ENCODE measurements at places on chromosomes 3 and 15.

DNA sequence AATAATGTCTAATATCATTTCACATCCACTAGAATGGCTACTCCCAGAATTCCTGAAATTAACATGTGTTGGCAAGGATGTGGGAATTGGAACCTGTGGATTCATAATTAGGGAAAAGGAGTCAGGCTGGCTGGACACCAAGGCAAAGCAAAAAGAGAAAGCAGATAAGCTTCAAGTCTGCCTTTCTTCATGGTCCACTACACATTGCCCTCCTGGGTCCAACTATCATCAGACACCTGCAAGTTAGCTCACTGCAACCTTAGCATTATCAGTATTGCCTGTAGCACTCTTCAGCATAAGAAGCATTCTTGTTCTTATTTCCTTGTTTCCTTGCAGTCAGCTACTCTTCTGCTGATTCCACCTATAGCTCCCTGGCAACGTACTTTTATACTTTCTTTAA is 124.3 kb downstream of the ZNF280D start:
- DNase-seq = no peak

DNA sequence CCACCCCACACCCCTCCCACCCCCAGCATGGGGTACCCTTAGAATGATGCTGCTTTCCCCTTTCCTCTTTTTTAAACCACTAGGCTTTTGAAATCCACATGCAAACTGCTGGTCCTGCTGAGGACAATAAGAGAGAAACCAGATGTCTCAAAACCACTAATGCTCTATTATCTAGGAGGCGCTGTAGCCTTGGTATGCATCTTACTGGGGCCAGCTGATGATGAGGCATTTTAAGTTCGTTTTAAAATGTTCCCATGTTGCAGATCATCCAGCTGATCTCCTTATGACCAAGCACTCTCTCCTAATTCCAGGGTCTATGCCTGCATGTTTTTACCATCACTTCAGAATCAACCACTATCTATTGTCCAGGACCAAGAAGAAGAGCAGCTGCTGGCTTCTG is 1.3 kb downstream of the NME9 start:
- DNase-seq = no peak

GRCh38 chr15:70605606-70606410 is 157.6 kb downstream of the UACA start:
- DNase-seq = peak; percentile 25

GRCh38 chr15:25849157-25849921 is 13.8 kb downstream of the ATP10A start:
- DNase-seq = no peak

- no peak for DNase-seq
Observed at GRCh38 chr3:73419942-73420341, 204.8 kb downstream of the PDZRN3 start.

GRCh38 chr15:99248000-99248715 is 1.2 kb downstream of the TTC23 start:
- no peak for DNase-seq

DNA sequence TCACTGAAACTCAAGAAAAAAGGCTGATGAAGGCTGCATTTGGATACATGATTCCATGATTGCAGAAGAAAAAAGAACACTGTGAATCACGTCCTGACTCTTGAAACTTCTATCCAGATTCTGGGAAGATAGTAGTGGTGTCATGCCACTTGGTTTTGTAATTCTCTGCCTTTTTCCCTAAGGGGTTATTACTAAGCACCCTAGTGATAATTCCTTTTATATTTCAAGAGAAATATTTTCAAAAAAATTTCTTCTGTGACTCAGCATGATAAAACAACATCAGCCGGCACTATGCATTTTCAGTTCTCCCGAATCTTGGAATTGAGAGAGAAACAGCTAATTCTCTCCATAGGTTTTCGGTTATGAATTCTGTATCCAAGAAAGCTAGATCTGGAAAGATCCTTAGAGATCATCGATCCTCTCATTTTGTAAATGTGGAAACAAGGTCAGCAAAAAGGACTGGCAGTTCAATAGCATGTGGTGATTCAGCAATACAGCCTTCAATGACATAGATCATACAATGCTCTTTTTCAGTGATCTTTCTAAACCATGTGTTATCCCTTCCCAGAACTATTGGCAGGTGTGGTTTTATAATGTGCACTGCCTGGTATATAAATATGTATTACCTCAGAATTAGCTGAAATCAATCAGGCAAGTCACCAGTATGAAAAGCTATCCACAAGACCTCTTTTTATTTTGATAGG is 42.6 kb upstream of the TP63 start:
- no peak for DNase-seq

GRCh38 chr3:155853214-155854140 is 750 bp downstream of the SLC33A1 start:
- no peak for DNase-seq

- no peak for DNase-seq
Observed at GRCh38 chr15:85361323-85361722, 19.1 kb upstream of the AKAP13 start.

DNA sequence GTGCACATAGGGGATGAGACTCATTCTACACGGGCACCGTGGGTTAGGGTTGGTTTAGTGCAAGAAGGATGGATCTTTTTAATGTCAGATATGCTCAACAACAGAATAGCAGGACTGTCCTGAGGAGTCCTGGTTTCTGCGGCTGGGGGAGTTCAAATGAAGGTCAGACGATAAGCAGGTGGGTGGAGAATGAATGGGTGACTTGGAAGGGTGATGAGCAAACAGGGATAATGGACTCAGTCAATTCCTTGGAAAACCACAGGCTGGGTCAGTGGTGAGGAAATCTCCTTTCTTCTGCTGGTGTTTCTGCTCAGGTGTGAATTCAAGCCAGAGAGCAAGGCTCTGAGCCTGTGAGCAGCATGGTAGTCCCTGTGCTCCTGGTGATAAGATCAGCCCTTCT is 59.9 kb downstream of the MESD start:
- no peak for DNase-seq

DNA sequence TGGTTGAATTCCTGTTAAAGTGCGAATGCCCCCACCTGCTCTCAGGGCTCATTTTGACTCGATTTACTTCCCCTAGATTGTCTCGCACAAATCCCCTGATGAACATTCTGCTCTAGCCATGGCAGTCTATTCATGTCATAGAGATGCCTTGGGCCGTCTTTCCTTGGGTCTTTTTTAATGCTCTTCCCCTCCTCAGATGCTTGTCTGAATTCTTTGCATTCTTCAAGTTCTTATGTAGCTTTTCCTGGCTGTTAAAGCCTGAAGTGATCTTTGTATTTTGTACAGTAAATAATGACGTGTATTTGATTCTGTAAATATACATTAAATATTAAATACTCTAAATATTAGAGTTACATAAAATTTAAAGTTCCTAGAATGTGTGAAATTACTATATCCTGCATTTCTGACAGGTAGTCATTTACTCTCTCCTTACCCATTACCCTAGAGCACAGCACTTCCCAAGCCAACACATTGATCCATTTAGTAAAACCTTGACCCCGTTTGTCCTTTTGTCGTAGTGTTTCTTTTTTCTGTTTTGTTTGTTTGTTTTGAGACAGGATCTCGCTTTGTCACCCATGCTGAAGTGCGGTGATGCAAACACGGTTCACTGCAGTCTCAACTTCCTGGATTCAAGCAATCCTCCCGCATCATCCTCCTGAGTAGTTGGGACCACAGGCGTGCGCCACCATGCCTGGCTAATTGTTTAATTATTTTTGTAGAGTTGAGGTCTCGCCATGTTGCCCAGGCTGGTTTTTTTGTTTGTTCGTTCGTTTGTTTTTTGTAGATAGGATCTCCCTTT is 47.9 kb downstream of the YEATS2 start:
- no peak for DNase-seq

- no peak for DNase-seq
Observed at GRCh38 chr3:48558493-48559134, 2.0 kb upstream of the PFKFB4 start.

DNA sequence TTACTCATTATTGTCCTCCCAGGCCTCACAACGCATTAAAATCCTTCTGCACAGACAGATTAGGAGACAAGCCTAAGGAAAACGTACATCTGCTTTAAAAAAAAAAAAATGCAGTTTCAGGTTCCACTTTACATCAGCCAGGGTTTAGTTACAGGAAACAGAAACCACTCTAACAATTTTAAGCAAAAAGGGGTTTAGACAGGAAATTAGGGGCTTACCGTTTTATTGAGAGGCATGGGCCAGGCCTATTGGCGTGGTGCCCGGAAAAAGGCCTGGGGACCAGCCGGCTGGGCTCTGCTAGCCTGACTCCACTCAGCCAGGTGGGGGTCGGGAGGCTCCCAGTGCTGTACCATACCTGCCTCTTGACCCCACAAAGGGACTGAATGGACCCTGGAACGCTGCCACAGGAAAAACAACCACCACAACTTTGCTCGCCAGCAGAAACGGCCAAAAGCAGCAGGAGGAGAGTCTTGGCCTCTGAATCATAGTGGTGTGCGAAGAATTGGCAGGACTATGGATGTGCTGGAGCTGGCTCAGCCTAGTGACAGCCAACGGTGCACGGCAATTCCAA is 124.3 kb downstream of the CHSY1 start:
- peak; percentile 52 for DNase-seq

DNA sequence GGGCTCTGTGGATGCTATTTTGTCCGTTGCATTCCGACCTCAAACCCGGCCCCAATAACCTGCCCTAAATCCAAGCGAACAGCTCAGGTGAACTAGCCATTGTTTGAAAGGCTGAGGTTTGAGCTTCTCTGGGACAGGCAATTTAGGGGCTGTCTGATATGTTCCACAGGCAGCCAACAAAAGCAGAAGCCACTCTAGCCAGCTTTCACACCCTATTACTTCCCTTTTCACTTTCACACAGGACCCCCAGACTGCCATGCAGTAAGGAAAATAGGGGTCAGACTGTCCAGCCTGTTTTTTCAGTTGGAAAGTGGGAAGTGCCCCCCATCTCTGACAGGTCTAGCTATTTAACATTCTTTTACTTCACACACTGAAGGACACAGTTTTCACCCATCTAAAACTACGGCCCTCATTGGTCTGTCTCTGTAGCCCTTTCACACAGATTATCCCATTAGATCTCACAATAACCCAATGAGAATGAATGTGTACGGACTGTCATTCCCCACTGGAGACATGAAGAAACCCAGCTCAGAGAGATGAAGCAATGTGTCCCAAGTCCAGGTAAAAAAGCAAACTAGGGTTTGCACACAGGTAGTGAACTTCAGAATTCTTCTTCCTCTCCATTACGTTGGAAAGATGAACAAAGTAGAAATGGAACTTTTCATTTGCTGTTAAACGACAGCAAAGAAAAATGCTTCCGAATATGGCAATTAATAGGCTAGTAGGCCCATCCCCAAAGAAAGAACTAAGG is 1.9 kb downstream of the CCDC12 start:
- no peak for DNase-seq
